ENCODE measurements at places on chromosomes 1 and 21. TPM values are rescaled to one million over a fixed set of nuclear protein-coding genes. Genes with fewer than 3 reads are reported as not detected.

The OR2M3 gene
- total RNA-seq, result not detected

The ENAH gene
- 25.1 TPM for total RNA-seq

The ITLN1 gene
- total RNA-seq, result 3.5 TPM

The KIF26B gene
- total RNA-seq, result 11.6 TPM

The RAB3B gene
- total RNA-seq, result 0.77 TPM

The GJA4 gene
- total RNA-seq, result 0.12 TPM

The ELAPOR1 gene
- not detected for total RNA-seq

The S100A14 gene
- not detected for total RNA-seq

The SPRR2F gene
- total RNA-seq, result not detected

The ABL2 gene
- total RNA-seq, result 11.0 TPM

The SYT14 gene
- 0.35 TPM for total RNA-seq

The KIF1B gene
- total RNA-seq, result 22.8 TPM

The SPATA45 gene
- not detected for total RNA-seq
